ENCODE measurements at places on chromosomes 1 and 21.

- DNase-seq, result no peak
These were observed 41.6 kb downstream of the CD58 start for GRCh38 chr1:116529199-116529631.

- peak; percentile 4 for DNase-seq
These were observed 170.0 kb upstream of the L1TD1 start for GRCh38 chr1:62024690-62025089.

DNA sequence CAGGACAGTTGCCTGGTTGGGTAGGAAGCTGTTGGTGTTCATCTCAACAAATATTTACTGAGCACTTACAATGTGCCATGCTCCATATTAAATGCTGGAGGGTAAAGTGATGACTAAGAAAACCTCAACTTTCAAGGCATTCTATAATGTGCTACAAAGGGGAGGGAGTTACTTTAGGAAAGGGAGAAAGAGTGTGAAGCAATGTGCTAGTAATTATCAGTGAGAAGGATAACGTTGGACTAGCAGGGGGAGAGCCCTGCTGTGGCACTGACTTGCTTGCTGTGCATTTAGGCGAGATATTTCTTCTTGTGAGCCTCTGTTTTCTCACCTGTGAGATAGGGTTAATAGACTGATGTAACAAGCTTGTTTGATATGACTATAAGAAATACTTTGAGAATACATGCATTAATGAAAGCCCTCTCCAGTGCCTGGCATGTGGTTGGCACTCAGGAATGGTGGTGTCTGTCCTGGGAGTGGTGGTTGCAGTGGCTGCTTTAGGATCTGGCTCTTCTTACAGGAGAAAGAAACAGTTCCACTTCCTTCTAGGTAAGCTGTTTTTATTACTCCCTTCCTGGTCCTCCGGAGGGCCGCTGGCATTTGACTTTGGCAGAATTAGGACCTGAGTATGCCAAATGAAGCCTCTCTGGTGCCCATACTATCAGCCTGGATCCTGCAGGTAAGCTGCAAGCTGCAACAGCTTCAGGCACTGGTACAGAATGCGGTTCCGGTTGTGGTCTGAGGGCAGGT lies 111.1 kb upstream of the COA6 start:
- DNase-seq, result no peak

DNA sequence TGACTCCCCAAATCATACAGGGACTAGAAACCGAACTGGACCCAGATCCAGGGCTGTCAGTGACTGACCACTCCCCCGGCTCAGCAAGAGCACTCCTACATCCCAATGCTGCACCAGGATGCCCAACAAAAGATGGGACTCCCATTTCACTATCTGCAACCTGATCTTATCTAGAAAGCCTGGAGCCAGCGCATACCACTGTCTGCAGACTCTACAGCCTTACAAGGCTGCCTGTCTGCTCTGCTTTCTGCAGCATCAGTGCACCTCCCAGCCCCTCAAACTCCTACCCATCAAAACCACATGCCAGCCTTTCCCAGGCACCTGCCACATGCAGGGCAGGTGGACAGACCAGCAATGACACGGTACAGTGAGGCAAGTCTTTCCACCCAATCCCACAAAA lies 52.2 kb downstream of the SSBP3 start:
- no peak for DNase-seq

GRCh38 chr1:23466423-23466989 lies 17.5 kb downstream of the ASAP3 start:
- no peak for DNase-seq

DNA sequence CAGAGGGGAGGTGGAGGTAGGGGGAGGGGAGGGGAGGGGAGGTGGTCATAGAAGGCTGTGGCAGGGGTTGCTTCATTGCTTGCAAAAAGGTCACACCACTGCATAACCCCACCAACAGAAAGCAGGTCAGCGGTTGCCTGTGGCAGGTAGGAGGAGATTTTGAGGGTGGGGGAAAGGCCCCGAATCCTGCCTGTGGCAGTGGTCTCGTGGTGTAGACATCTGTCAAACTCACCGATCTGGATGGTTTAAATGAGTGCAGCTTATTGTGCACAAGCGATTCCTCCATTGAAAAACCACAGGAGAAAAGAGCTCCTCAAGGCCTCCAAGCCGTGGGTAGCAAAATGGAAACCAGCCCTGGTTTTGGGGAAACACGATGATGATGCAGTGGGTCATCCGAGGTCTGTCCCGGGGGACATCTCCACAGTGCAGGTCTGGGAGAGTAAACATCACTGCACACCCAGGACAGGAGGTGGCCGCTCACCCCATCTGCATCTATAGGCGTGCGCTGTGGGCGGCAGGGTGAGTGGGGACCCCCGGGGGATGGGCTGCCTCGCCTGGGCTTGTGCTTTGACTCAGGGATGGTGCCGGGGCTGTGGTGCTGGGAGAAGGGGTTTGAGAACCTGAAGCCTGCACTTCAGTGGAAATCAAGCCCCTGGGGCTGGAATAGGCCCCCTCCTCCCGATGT lies 112.3 kb downstream of the CRYAA start:
- no peak for DNase-seq

DNA sequence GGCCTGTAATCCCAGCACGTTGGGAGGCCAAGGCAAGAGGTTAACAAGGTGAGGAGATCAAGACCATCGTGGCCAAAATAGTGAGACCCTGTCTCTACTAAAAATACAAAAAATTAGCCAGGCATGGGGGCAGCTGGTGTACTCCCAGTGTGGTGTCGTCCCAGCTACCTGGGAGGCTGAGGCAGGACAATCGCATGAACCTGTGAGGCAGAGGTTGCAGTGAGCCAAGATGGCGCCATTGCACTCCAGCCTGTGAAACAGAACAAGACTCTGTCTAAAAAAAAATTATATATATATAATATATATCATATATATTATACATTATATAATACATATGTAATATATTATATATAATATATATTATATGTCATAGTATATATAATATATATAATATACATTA lies 249.2 kb upstream of the TPTE start:
- no peak for DNase-seq

Measured in T47D (cell line).